ENCODE measurements at places on chromosomes 7 and 10. TPM values are rescaled to one million over a fixed set of nuclear protein-coding genes. Genes with fewer than 3 reads are reported as not detected.

MAGI2 gene
- total RNA-seq: 27.2 TPM

SYT15B gene
- total RNA-seq: 0.56 TPM

HDAC9 gene
- 24.2 TPM for total RNA-seq

VGF gene
- 0.18 TPM for total RNA-seq

COL28A1 gene
- total RNA-seq: under 0.01 TPM

SPDYE11 gene
- total RNA-seq: not detected

NUTM2B gene
- under 0.01 TPM for total RNA-seq

PTPRN2 gene
- under 0.01 TPM for total RNA-seq

PPP1R3A gene
- total RNA-seq: not detected

PNLIPRP3 gene
- total RNA-seq: not detected

TMEM176A gene
- total RNA-seq: not detected

LIPN gene
- total RNA-seq: not detected

CACNA2D1 gene
- total RNA-seq: 21.9 TPM

TPK1 gene
- total RNA-seq: 1.1 TPM

EGFR gene
- 63.9 TPM for total RNA-seq

CYP2C9 gene
- total RNA-seq: not detected

OR6V1 gene
- total RNA-seq: not detected

HTR7 gene
- total RNA-seq: 0.56 TPM

PDE1C gene
- total RNA-seq: 61.5 TPM

MMP21 gene
- total RNA-seq: not detected

CRYGN gene
- not detected for total RNA-seq

FAM237B gene
- total RNA-seq: not detected

SFTPA1 gene
- not detected for total RNA-seq

EIF5AL1 gene
- total RNA-seq: 1.1 TPM

MYOZ1 gene
- 0.18 TPM for total RNA-seq

TEX36 gene
- total RNA-seq: not detected
